ENCODE measurements at places on chromosomes 3 and 15.

- DNase-seq, result no peak
Observed at GRCh38 chr3:23655749-23656148, 150.0 kb upstream of the UBE2E1 start.

DNA sequence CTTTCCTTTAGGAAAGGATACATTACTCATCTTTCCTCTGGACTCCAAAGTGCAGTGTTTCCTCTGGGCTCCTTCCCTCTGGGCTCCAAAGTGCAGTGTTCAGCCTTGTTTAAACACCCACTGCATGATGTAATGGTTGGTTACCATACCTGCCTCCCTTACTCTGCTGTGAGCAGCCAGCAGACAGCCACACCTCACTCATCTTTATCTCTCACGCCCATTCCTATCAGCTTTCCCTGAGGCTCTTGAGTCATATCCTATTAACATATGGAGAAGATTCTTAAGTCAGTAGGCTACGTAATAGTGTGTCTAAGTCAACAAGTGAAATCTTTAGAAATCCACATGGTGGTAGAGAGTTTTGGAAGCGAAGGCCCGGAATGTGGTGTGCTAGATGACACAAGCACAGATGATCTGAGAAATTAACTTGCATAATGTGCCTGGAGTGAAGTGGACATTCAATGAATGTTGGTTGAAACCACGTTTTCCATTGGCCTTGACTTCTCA lies 97.2 kb upstream of the CTNNB1 start:
- DNase-seq, result no peak

GRCh38 chr15:80118956-80119355 lies 33.8 kb upstream of the FAH start:
- DNase-seq, result no peak

DNA sequence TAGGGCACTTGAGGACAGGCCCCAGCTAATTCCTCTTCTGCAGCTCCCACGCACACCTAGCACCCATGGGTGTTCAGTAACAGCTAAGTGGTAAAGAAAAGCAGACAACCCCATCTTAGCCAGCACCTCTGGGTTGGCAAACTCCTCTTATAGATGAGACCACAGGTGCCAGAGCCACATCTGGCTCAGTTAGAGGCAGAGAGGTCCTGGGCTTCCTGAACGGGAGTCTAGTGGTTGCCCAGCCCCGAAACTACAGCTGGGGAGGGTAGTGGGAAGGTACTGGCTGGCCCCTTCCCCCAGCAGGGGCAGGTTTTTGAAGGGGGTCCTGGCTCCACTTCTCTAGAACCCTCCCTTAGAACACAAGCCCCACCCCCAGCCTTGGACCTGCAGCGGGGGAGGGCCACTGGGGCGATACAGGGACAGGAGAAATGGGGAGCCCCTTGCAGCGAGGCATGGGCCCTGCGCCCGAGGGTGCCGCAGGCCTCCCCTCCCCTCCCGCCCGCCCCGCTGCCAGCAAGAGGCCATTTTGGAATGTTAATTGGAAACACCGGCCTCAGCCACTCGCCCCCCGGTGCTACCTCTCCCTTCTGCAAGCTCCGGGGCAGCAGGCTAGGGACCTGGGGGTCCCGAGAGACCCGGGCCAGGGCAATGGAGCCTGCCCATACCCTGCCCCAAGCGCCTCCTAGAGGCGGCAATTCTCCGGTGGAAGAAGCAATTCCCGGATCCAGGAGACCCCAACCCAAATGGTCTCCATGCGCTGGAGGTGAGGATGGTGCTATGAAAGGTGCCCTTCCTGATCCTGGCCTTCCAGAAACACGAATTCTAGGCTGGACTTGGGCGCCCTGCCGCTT lies 1.5 kb downstream of the DUSP7 start:
- DNase-seq, result no peak

DNA sequence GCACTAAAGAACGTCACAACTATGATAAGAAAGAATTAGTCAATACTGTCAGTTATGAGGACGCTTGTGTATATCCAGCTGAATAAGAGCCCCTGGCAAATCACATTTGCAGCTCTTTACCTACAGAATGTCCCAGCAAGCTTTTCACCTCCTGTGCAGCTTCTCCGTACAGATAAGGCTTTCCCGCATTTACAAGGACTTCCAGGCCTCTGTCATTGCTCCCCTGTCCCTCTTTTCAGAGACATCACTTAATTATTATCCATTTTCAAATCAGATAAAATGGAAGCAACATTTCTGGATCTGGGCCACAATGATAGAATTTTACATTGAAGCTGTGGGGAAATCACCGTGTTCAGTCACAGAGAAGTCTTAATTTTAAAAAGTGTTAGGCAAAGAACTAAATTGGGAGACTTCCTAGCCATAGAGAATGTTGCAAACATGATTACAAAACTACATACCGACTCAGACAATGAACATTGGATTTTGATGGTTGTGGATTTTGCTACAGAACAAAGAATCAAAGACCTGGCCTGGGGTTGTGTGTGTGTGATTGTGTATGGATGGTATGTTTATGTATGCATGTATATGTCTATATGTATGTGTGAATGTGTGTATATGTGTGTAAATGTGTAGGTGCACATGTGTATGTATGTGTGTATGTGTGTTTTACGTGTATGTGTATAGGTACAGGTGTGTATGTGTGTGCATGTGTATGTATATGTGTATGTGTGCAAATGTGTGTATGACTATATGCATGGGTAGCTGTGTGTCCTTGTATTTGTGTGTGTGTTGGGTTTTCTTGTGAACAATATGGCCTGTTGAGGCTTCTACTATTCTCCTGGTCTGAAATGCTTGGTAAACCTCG lies 41.5 kb downstream of the MGLL start:
- DNase-seq, result no peak

GRCh38 chr3:97235611-97236315 lies 421.4 kb downstream of the EPHA6 start:
- DNase-seq, result no peak

DNA sequence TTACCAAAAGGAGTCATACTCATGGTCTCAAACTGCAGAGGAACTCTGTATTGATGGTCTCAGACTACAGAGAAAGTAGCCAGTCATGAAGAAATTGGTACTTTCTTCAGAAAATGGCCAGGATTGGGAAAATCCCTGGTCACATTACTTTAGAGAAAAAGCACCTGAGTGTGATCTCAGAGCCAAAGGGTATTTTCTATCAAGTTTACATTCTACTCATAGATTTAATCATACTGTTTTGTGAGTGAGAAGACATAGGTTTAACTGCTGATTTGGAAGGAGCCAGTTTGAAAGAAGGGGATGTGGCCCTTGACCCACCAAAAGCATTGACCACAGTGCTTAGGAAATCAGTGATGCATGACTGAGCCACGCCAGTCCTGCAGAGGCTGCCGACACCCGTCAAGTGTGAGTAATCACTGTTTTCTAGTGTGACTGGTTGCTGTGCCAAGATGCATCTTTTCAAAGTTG lies 203.6 kb downstream of the AKAP13 start:
- DNase-seq, result no peak

DNA sequence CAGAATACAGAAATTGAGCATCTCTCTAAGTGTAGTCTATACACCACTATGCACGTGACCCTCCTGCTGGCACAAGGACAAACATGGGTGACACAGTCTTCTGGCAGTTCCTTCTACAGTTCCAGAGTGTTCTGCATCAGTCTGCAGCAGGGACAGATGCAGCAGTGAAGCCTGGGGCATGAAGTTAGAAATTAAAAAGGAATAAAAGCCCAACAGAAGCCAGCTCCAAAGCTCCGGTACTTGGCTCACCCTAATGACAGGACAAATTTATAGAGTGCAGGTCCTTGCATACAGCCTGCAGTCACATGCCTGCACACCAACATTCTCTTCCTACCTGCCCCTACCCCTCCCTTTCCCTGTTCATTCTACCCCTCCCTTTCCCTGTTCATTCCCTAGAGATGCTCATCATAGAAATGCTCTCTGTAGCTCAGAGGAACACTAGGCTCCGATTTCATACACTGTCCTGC lies 15.0 kb downstream of the UACA start:
- no peak for DNase-seq

DNA sequence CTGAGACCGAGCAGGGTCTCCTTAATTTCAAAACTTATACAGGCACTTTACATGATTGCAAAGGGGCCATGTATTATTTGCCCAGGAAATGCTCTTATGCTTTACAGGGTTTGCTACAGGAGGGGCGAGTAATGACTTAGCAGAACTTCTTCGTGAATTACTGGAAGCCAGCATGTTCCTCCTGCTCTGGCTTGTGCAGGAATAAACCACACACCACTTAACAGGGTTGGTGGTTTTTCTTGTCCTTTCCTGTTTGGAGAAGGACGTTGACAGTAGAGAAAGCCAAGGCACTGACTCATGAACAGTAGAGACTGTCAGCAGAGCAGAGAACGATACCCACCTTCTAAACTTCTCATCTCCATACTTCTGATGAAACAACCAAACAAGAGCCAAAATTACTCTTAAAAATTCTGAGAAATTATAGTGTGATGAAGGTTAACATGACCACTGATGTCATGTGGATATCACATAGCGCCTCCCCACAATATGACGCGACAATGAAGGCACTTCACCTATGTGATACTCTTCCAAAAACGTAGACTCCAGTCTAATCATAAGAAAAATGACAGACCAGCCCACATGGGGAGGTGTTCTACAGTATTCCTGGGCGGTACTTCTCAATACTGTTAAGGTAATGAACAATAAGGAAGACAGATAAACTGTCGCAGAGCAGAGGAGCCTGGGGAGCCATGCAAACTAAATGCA lies 24.7 kb upstream of the MCTP2 start:
- DNase-seq, result peak; percentile 11
